Breast epithelium (tissue), 4 donors: ENCODE measurements at places on chromosomes 1 and 21. TPM values are rescaled to one million over a fixed set of nuclear protein-coding genes. Genes with fewer than 3 reads are reported as not detected.

FCER1G gene
- total RNA-seq: 40.3 TPM

LPAR3 gene
- not detected for total RNA-seq

RGS4 gene
- not detected for total RNA-seq

SZRD1 gene
- total RNA-seq: 77.4 TPM

ARHGAP30 gene
- total RNA-seq: 7.9 TPM

CLDN19 gene
- not detected for total RNA-seq

DIRAS3 gene
- total RNA-seq: 0.96 TPM

RGS18 gene
- 2.6 TPM for total RNA-seq

PRKCZ gene
- 0.64 TPM for total RNA-seq

SV2A gene
- 3.6 TPM for total RNA-seq

ERRFI1 gene
- 207 TPM for total RNA-seq

SIM2 gene
- 0.32 TPM for total RNA-seq
